ENCODE measurements at places on chromosomes 11 and 22.

DNA sequence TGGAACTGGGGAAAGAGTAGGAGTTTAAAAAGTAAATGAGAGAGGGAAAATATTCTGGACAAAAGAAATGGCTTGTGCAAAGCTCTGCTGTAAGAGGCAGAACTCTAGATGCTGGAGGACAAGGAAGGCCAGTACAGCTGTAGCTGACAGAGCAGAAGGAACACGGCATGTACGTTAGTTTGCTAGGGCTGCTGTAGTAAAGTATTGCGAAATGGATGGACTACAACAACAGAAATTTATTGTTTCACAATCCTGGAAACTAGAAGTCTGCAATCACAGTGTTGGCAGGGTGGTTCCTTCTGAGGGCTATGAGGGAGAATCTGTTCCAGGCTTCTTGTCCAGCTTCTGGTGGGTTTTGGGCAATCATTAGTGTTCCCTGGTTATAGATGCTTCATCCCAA lies 454.4 kb downstream of the NTM start:
- DNase-seq = no peak

- DNase-seq = no peak
Measured at GRCh38 chr11:108226036-108226435, 3.2 kb downstream of the ATM start.

DNA sequence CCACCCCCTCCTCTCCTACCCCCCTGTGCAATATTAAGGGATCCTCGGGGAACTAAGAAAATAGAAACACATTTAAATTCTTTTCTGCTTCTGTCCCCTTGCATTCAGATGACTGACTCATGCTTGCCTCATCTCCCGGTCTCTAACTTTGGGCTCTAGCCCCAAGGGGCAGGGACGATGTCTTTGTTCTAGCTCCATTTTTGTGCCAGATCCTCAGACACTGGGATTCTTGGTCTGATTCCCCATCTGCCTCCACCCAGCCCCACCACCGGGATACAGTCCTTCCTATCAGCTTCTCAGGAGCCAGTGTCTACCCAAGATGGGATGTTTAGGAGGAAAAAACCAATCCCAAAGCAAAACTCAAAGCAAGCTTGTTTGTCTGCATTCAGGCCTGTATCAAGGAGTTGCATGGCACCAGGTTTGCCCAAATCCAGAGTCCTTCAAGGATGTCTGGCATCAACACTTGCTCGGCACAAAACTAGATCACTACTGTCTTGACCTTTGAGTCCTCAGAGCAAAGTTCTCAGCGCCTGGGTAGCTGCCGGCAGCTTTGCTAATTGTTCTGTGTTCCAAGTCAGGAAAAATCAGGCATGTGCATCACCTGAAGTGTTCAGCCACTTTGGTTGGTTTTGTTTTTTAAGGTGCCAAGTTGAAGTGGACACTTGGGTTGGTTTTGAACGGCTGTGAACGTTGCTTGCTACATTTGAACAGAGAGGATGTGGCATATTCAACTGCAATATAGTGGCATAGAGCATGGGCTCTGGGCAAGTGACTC lies 212.8 kb downstream of the DSCAML1 start:
- no peak for DNase-seq

DNA sequence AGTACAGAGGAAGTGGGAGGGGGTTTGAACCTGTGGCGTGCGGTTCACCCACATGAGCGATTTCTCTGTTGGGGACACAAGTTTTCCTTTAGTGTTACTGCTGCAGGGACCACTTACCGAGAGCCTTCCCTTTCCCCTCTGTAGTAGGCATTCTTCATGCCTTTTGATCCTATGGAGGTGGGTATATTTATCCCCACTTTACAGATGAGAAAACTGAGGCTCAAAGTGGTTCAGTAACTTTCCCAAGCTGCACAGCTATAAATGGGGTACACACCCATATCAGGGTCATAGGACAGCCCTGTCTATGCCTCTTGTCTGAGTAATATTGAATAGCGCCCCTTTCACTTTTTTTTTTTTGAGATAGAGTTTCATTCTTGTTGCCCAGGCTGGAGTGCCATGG lies 3.3 kb upstream of the PHF21B start:
- no peak for DNase-seq

GRCh38 chr11:119726585-119727522 lies 2.1 kb downstream of the NECTIN1 start:
- DNase-seq = no peak

- no peak for DNase-seq
Measured at GRCh38 chr11:34613552-34614056, 7.3 kb upstream of the EHF start.
